ENCODE measurements at places on chromosomes 6 and 20. TPM values are rescaled to one million over a fixed set of nuclear protein-coding genes. Genes with fewer than 3 reads are reported as not detected.

Gene OPN5
- total RNA-seq, result not detected

- no peak overlapping the region for H3K4me3 ChIP-seq
- no peak overlapping the region for H3K27ac ChIP-seq
- H3K27me3 ChIP-seq, result peaks cover 25% of the 10 kb centered on the region
- no peaks in the 10 kb centered on the region for H3K36me3 ChIP-seq
- no peak for DNase-seq
- no peaks in the 10 kb centered on the region for H3K4me1 ChIP-seq
Measured at GRCh38 chr6:27556406-27556805, 83.5 kb upstream of the ZNF184 start.

Gene ESF1
- total RNA-seq, result 9.8 TPM

- H3K36me3 ChIP-seq, result no peaks in the 10 kb centered on the region
- H3K27ac ChIP-seq, result peak overlapping the region; percentile 90
- H3K4me3 ChIP-seq, result peak overlapping the region; percentile 85
- H3K27me3 ChIP-seq, result no peaks in the 10 kb centered on the region
- no peak for DNase-seq
Measured at GRCh38 chr6:84228198-84228543, 728 bp upstream of the CEP162 start.
